ENCODE measurements at places on chromosomes 4 and X.

GRCh38 chr4:121951521-121952110 is at the start of gene TRPC3:
Gene TRPC3 (minus strand): TSS chr4:121952060. CDS start chr4:121951680, 380 bp downstream.
- peak; percentile 10 for DNase-seq

GRCh38 chr4:103757631-103758030 is 37.8 kb upstream of the TACR3 start:
- DNase-seq: no peak

GRCh38 chrX:148134578-148134977 is 153.4 kb downstream of the FMR1NB start:
- DNase-seq: no peak

GRCh38 chr4:6345096-6345830 is 75.6 kb downstream of the WFS1 start:
- DNase-seq: no peak

DNA sequence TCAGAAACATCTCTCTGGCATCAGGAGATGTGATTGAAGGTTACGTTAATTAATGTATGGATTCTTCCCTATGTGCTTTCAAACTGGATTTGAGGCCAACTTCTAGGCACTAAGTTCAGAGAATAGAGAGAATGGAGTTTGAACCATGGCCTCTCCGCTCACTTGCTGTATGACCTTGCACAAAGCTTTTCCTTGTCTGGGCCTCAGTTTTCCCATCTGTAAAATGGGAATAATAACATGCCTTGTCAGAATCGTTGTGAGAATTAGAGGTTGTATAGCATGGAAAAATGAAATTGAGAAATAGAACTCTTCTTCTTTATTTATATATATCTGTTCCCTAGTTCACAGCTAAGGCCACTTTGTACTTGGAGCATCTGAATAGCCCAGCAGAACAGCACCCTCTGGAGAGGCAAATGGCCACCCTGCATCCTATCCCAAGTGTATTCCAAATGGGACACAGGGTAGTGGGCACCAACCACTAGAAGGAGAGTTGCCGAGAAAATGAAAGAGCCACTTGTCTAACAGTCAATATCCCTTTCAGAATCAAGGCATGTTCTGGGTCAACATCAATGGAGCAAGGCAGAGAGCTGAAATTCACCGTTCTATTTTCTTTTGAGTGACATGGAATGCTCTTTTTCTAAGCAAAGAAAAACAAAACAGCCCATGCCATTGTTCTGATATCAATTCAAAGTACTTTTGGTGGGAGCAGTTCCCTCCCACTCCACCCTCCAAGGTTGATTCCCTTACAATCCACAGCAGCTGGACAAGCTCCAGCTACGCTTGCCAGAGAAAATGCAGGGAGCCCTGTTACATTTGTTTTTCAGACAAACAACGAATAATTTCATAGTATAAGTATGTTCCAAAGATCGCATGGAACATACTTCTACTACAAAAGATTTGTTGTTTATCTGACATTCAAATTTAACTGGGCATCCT is 23.3 kb upstream of the MTM1 start:
- DNase-seq: no peak

- DNase-seq: no peak
These were observed 1.2 kb upstream of the TRPC5 start for GRCh38 chrX:112083624-112084326.

DNA sequence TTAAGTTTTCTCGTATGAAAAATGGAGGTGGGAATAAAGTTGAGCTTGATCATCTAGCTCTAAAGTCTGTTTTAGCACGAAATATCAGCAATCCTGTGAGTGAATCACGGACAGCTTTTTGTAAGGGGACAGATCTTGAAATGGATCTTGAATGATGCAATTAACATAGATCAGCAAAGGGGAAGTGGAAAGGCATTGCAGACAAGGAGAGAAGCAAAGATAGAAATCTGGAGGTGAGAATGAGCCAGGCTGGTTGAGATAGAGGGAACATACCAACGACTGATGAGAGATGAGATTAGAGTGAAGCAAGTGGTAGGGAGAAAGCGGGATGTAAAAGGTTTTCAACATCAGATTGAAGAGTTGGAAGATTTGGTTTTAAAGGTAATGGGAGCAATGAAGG is 4.6 kb upstream of the DGKK start:
- DNase-seq: no peak

- no peak for DNase-seq
These were observed 319.1 kb upstream of the EMCN start for GRCh38 chr4:100836929-100837328.

DNA sequence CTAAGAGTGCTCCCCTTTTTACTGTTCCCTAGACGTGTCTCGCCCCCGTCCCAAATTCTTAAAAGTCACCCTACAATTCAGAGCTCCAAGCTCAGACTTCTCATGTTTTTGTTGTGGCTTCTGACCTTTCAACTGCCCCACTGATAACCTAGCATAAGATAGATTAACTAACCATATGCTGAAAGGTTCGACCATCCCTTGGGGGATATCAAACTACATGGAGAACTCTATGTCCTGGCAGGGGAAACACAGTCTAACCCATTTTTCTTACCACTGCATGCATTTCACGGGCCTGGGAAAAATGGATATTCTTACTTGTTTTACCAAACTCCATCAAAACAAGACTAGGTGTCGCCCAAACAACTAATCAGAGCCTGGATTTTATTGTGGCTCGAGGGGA is 236.4 kb upstream of the MID1 start:
- DNase-seq: no peak

DNA sequence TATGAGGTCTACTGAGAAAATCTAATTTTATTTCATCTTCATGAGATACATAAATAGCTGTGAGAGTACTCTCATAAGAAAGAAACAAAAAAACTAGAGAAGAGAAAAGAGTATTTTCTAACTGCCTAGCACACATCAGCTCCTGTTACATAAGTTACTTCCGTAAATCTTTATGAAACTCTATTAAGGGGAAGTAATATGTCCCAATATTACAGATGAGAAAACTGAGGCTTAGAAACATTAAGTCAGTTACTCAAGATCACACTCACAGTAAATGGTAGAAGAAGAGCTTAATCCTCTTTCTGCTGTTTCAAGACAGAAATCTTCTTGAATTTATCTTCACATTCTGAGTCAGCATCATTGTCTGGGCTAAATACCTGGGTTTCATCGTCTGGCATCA is 164.1 kb downstream of the DTHD1 start:
- no peak for DNase-seq

GRCh38 chr4:41178372-41179370 is 35.7 kb downstream of the APBB2 start:
- DNase-seq: no peak

DNA sequence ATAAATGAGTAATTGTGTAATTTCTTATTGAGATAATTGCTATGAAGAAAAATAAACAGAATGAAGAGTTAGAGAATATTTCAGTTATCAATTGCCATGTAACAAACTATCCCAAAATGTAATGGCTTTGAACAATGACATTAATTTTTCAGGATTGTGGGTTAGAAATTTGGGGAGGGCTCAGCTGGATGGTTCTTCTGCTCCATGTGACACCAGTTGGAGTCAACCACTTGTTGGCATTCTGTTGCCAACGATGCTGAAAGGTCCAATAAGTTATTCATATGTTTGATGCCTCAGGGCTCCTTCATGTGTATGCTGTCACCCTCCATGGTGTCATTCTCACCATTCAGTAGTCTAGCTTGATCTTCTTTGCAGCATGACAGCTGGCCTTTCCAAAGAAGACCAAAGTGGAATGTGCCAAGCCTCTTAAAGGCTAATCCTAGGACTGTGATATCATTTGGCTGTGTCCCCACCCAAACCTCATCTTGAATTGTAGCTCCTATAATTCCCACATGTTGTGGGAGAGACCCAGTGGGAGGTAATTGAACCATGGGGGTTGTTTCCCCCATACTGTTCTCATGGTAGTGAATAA is 20.9 kb upstream of the CCDC149 start:
- no peak for DNase-seq

DNA sequence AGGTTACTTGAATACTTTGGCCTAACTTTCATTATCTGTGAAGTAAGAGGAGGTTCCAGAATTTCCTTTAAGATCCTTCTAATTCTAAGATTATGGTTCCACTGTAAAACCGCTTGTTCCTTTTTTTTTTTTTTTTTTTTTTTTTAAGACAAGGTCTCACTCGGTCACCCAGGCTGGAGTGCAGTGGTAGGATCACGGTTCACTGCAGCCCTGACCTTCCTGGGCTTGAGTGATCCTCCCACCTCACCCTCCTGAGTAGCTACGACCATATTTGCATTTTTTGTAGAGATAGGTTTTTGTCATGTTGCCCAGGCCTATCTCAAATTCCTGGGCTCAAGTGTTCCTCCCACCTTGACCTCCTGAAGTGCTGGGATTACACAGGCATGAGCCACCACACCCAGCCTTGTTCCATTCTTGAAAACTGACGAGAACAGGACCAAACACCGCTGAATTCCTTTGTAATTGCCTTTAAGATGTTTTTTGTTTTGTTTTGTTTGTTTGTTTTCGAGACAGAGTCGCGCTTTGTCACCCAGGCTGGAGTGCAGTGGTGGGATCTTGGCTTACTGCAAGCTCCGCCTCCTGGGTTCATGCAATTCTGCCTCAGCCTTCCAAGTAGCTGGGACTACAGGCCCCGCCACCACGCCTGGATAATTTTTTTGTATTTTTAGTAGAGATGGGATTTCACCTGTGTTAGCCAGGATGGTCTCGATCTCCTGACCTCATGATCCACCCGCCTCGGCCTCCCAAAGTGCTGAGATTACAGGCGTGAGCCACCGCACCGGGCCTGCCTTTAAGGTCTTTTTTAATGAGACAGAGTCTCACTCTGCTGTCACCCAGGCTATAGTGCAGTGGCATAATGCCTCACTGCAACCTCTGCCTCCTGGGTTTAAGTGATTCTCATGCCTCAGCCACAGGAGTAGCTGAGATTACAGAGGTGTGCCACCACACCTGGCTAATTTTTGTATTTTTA is 6.8 kb downstream of the PDS5A start:
- no peak for DNase-seq

DNA sequence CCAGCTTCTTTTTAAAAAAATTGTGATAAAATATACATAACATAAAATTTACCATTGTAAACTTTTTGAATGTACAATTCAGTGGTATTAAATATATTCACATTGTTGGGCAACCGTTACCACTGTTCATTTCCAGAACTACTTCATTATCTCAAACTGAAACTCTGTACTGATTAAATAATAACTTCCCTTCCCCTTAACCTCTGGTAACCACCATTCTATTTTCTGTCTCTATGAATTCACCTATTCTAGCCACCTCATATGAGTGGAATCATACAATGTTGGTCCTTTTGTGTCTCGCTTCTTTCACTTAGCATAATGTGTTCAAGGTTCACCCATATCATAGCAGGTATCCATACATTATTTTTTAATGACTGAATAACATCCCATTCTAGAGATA is 8.3 kb downstream of the GPR50 start:
- no peak for DNase-seq

GRCh38 chr4:85522836-85523235 is 47.9 kb downstream of the ARHGAP24 start:
- DNase-seq: no peak

GRCh38 chr4:19684084-19684483 is 567.6 kb upstream of the SLIT2 start:
- no peak for DNase-seq

DNA sequence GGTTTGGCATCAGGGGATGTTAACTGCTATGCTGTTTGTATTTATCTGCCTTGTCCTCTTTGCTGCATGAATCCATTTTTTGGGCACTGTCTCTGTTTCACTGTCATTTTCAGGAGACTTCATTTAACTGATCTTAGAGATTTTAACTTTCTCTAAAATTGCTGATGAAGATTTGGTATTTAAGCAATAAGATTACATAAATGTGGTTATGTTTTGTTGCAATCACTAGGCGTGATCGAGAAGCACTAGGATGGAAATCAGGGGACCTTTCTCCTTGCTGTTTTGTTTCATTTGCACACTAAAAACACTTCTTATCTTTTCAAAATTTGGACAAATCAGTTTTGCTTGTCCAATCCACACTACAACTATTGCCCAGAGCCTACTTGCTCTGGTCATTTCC is 15.4 kb downstream of the CXCL2 start:
- no peak for DNase-seq

DNA sequence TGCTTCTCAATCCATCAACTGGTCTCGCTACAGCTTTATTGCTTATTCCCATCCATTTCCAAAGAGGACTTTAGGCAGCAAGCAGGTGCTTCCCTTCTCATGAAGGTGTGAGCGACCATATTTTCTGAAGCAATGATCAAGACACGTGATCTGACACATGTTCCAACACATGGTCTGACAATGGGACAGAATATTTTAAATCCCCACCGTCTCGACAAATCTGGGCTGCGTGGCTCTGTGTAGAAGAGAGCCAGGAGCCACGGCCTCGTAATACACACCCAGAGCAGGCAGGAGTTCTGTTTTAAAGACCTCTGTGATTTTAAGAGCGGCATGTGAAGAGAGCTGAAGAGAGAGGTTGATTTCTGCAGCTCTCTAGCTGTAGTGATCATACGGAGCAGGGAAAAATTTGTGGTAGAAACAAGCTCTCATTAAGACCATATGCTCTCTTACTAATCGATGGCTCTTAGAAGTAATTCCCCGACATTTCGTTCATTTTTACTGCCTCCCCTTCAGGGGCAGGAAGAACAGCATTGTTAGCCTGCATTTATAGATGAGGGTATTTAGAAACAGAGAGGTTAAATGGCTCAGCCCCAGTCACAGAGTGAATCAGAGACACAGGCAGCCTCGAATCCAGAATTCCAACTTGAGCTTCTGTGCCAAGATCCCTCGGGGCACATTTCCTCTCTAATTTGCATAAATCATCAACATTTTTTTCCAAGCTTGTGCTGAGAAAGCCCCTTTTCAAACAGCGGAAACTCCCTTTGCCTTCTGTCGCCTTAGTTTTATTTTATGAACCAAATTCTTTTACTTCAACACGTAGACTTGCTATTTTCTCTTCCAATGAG is 91.0 kb upstream of the BCOR start:
- peak; percentile 17 for DNase-seq

DNA sequence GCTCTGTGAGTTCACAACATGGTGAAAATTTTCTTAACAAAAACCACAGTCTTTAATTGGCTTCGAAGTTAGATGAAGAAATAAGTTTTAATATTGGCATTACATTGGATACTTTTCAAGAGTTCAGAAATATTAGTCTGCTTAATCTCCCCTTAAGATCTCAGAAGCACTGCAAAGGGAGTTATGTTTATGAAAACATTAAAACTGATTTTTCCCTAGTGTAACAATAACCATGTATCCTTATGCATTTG is 1.5 kb downstream of the SETD7 start:
- no peak for DNase-seq
